ENCODE measurements at places on chromosomes 4 and X.

GRCh38 chr4:3683744-3684421 lies 82.3 kb upstream of the ADRA2C start:
- no peak for DNase-seq

GRCh38 chrX:29453333-29453732 lies 762.0 kb upstream of the MAGEB2 start:
- no peak for DNase-seq

DNA sequence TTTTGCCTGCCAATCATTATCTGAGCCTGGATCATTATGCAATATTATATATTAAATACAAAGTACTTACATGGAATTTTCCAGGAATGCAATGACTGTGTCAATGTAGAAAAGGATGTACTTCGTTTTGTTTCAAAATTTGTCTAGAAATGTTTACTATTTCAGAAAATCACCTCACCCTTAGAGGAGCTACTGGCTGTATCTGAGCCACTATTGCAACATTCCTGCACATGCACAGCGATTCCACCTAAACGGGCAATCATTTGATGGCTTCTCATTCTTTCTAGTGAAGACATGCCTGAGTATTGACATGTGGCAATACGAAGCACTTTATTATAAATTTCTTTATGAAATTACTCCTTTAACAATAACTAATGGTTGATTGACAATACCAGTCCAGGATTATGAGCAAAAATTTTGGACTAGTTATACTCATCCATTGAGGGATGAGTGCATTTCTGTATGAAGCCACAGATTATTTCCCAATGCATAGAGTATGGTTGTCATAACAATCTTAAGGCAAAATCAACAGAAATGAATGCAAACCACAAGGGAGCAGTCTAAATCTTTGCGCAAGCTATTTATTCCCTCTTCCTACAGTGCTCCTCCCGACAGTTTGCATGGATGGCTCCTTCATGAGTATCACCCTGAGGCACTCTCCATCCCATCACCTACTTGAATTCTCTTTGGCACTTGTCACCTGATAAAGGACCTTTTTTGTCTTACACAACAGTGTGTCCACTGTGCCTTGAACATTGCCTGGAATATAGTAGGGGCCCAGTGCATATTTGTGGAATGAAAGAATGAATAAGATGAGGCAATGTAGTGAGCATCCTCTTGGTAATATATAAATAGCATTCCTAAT lies 35.8 kb upstream of the MMAA start:
- no peak for DNase-seq

- no peak for DNase-seq
Measured at GRCh38 chrX:11688201-11688600, 22.5 kb upstream of the ARHGAP6 start.

- DNase-seq: no peak
Measured at GRCh38 chr4:2805712-2806389, 13.0 kb downstream of the SH3BP2 start.

GRCh38 chr4:176360446-176360845 lies 40.7 kb downstream of the SPCS3 start:
- DNase-seq: no peak

GRCh38 chr4:52861171-52861823 lies 820 bp upstream of the RASL11B start:
- peak; percentile 54 for DNase-seq

DNA sequence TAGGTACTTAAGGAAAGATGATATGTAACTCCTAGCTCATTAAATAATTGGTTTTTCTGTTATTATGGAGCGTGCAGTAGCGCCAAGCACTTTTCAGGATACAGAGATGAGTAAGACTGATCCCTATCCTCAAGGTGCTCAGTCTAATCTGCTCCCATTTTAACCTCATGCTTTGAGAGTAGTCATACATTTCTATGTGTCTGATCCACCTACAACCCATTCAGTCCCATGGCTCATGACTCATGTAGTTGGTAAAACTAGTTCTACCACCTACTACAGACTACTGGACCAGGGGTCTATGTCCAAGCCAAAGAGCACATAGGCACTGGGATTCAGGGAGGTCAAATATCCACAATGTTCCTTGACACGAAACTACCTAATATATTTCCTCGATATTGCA lies 60.8 kb downstream of the TMEM154 start:
- no peak for DNase-seq

DNA sequence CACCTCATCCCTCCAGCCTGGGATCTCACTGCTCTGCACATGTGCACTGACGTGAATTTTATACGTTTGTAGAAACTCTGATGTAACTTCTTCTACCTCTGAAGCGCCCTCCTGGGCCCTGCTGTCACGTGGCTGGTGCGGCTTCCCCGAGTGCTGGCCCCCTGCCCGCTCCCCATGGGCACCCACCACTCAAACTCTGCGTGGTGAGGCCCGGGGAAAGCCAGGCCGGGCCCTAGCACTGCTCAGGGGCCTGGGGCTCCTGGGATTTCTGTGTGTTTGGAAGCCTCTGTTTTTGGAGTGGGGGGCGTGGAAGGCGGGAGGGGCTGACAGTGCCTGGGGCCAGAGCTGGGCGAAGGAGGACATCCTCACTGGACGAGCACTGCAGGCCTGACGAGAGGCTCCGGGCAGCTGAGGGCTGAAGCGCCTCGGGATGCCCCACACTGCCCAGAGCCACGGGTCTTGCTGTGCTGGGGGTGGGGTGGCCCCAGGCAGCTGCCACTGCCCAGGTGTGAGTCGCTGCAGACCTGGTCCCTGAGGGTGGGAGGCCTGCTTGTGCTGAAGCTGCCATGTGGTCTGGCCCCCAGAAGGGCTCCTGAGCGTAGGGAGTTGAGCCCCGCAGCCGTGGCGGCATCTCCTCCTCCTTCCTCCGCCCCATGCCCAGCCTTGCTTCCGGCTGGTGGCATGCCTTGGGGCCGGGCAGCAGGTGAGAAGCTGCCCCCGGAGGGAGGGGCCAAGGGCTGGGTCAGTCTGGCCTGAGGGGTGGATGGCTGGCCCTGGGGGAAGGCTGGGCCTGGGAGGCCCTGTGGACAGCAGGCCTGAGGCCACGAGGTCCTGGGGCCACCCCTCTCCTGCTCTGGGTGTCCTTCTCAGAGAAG lies 7.7 kb downstream of the NAT8L start:
- no peak for DNase-seq

- no peak for DNase-seq
Measured at GRCh38 chr4:77734928-77735327, 84.2 kb downstream of the CNOT6L start.

- no peak for DNase-seq
Measured at GRCh38 chr4:2048831-2049230, 10.3 kb upstream of the NAT8L start.

DNA sequence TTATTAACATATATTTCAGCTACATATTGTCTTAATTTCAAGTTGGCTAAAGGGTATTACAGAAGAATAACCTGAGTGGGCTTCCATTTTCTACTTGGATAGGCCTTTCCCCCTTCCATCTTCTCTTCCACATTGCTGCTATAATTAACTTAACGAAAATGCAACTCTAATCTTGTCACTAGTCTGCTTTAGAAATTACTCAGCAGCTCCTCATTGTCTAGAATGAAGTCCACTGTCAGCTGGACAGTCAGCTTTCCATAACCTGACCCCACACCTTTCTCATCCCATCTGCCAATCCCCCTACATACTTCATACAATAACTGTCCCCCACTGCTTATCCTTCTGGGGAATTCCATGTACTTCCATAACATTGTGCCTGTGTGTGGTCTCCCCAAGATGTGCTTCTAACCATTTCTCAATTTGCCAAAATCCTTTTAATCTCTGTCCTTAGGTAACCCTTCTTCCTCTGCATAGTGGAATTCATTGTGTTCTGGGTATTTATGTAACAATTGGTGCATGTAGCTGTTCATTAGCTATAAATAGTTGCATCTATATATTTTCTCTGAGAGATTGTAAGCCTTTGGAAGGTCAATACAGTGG lies 4.8 kb downstream of the MND1 start:
- no peak for DNase-seq

DNA sequence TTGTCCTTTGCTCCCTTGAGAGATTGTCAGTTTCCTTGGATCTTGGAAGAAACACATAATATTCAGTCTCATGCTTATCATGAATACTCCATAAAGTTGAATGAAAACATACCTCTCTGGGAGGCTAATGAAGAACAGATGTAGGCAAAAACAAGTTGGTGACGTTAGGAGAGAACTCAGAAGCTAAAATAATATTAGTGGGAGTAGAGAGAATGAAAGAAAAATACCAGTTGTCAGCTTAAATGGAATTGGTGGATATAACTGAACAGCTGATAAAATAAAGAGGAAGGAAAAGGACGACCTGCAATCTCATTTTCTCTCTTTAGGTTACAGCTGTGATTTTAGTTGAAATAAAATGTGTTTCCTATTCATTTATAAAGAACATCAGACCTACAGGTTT lies 124.8 kb downstream of the SNCA start:
- no peak for DNase-seq

All from NCI-H146 (cell line).